ENCODE measurements at places on chromosomes 12 and 14. TPM values are rescaled to one million over a fixed set of nuclear protein-coding genes. Genes with fewer than 3 reads are reported as not detected.

DNA sequence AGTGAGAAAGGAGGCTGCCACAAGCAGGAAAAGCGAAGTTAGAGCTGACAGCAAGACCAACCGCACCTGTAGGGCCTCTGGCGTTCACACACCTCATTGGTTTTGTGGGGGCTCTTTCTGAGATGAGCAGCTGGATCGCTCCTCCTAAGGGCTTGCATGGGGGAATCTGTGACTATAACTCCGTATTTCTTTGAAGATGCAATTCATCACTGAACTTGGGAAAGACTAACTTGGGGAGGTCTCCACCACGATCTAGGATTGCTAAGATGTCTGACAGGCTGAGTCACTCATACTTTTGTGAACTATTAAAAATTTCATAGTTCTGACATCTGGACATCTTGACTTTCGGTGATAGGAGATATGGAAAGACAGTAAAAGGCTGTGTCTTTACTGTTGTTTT lies 173.6 kb downstream of the ETV6 start:
- peaks cover 6% of the 10 kb centered on the region for H3K4me1 ChIP-seq
- H3K4me3 ChIP-seq: no peak overlapping the region
- no peaks in the 10 kb centered on the region for H3K36me3 ChIP-seq
- no peak for DNase-seq
- no peak overlapping the region for H3K27ac ChIP-seq

TPPP2 gene
- total RNA-seq: 1.4 TPM

GRCh38 chr14:24982472-24983155 lies 67.3 kb downstream of the STXBP6 start:
- H3K27ac ChIP-seq: no peak overlapping the region
- no peak overlapping the region for H3K4me3 ChIP-seq
- no peaks in the 10 kb centered on the region for H3K36me3 ChIP-seq
- no peak for DNase-seq

GRCh38 chr14:49935526-49935925 lies 42.6 kb downstream of the ARF6 start:
- no peak overlapping the region for H3K27ac ChIP-seq
- no peak for DNase-seq
- H3K4me3 ChIP-seq: no peak overlapping the region
- H3K4me1 ChIP-seq: no peaks in the 10 kb centered on the region
- no peaks in the 10 kb centered on the region for H3K27me3 ChIP-seq

Measured in ovary (tissue), 10 donors.